Muscle of leg (tissue), 16 donors: ENCODE measurements at places on chromosomes 1 and 21.

- DNase-seq, result no peak
Observed at GRCh38 chr1:29473161-29473855, 237.0 kb downstream of the PTPRU start.

- peak; percentile 82 for DNase-seq
Observed at GRCh38 chr21:45542242-45542666, at the start of gene SLC19A1. SLC19A1 (minus strand) TSS chr21:45542440; CDS start chr21:45537959, 4,481 bp downstream.

- peak; percentile 35 for DNase-seq
Observed at GRCh38 chr1:165895451-165895871, 68.0 kb downstream of the UCK2 start.

DNA sequence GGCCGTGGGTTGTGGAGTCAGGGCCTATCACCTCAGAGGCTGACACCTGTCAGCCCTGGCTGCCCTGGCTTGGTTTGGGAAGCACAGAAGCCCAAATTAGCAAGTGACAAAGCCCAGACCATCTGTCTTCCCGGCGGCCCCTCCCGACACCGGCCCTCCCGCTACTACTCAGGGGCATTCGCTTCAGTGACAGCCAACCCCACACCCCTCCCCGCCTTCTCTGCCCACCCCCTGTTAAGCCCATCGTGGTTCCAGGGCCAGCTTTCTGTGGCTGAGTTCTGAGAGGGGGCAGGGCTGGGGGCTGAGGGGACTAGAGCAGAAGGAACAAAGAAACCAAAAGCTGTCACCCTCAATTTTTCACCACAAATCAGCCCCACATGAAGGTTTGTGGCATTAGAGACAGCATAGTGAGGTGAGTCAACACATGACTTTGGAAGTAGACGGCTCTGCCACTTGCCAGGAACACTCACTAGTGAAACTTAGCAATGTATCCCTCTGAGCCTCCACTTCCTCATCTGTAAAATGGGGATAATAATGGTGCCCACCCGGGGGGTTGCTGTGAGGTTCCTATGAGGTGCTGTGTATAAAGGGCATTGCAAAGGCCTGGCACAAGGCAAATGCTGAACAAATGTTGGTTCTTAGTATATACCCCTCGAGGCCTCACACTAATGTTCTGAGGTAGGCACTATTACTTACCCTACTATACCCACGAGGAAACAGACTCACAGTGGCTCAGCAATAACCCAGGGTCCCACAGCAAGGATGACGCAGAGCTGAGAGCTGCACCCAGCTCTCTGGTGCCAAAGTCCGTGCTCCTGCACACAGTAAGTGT lies 5.2 kb upstream of the TNNI1 start:
- DNase-seq, result peak; percentile 83

DNA sequence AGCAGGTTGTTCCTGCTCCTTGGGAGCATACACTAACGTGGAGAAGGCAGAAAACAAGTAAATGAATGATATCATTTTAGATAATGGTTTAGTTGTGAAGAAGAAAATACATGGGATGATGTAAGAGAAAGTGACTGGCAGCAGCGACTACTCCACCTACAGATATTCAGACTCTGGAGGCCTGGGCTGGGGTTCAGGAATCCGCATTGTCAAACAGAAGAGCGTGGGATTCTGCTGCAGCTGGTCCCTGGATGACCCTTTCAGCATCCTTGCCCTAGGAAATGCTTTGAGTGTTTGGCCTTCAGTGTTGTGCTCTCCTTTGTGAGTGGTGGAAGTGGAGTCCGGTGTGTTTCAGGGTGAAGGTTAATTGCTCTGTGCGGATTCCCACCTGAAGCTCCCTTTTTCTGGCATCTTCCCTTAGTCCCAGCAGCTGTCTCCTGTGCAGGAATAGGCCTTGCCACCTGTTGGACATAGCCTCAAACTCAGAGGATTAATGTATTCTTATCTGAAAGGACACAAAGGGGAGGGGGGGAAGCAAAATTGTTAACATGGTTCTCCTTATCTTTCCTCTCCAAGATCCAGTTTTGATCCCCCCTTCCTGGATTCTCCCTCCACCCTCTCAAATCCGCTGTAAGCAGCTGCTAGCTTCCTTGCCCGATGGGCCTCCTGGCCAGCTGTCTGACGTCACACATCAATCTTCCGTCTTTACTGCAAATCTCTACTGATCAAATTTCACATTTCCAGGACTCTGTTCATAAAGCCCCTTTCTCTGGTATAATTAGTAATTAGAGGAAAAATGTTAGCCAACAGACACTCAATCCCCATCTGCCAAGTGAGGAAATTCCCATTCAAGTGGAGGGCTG lies 68.3 kb upstream of the SPAG17 start:
- peak; percentile 55 for DNase-seq

- DNase-seq, result peak; percentile 49
Observed at GRCh38 chr1:183075861-183076260, 52.6 kb downstream of the LAMC1 start.

- DNase-seq, result peak; percentile 65
Observed at GRCh38 chr1:45304311-45305081, 22.2 kb upstream of the HPDL start.

DNA sequence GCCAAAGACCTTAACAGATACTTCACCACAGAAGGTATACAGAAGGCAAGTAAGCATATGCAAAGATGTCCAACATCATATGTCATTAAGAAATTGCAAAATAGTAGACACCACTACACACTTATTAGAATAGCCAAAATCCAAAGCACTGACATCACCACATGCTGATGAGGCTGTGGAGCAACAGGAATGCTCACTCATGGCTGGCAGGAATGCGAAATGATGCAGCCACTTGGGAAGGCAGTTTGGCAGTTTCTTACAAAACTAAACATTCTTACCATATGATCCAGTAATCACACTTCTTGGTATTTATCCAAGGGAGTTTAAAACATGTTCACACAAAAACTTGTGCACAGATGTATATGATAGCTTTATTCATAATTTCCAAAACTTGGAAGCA lies 261.2 kb upstream of the AJAP1 start:
- DNase-seq, result no peak

DNA sequence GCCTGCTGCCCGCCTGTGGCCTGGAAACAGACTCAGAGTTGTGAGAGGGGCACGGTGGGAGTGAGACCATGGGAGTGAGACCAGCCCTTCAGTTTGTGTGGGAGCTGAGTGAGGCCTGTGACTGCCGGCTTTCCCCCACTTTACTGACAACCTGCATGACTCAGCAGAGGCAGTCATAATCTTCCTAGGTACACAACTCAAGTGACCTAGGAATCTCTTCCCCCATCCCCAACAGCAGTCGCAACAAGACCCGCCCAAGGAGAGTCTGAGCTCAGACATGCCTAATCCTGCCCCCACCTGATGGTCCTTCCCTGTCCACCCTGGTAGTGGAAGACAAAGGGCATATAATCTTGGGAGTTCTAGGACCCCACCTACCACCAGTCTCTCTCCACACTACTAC lies 44.2 kb downstream of the KLHL20 start:
- no peak for DNase-seq

DNA sequence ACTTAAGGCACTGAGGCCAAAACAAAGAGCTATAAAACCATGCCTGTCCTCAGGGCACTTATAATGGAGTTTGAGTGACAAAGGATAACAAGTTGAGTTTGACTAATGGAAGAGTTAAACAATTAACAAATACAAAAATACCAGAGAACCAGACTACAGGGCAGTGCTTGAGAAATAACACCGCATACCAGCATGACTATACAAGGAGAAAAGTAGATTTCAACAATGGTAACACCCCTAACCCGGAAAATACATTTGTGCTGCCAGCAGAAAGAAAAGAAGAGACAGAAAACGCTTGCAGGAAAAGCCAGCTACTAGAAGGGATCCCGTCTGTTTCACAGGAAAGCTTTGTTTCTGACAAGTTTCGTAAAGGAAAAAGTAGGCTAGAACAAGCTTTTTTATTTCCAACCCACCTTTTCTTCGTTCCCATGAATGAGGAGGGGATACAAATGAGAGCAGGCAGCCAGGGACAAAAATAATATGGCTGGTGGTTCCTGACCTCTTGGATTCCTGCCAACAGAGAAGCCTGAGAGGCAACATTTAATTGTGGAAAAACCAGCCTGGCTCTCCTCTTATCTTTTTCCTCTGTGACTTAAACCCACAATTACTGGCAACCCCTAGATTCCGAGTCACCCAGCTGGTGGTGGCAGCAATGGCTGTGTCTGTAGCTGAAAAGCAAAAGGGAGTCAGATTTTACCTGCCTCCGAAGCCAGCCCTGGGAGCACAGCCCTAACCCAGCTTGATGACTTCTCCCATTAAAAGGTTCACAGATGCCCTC lies 56.5 kb downstream of the WLS start:
- DNase-seq, result peak; percentile 47

- peak; percentile 53 for DNase-seq
Observed at GRCh38 chr21:14918527-14918926, 146.3 kb downstream of the NRIP1 start.

DNA sequence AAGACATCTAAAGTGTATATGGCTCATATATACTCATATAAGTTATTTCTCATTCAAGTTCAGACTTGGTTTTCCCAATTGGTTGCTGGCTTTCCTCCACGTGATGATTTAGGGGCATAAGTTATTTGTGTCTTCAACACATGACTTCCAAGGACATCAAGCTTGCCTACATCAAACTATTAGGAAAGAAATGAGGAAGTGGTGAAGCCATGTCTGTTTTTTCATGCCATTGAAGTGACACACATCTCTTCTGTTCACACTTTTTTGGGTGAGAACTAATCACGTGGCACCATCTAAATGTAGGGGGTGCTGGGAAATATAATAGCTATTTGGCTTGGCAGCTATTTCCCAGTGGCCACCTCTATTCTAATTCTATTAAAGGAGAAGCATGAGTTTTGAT lies 282.1 kb downstream of the OMA1 start:
- DNase-seq, result no peak

GRCh38 chr1:180370188-180370587 lies 132.2 kb downstream of the ACBD6 start:
- DNase-seq, result no peak

DNA sequence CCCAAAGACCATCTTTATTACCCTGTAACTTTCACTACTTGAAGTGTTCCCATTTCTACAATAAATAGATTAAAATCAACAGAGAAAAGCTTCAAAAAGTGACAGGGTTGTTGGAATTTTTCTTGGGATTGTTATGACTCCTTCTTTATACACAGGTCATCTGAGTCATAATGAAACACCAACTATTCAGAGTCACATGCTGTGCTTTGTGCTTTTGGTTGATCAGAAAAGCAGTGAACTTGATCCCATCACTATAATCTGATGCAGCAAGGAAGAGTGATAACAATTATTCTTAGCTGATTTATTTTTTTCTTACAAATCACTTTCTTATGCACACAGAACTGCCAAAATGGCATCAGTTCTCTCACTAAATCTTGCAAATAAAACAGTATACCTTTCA lies 422.9 kb downstream of the PTBP2 start:
- no peak for DNase-seq

GRCh38 chr21:31283025-31283424 lies 61.0 kb downstream of the TIAM1 start:
- no peak for DNase-seq

GRCh38 chr1:54421101-54421504 lies 14.9 kb upstream of the SSBP3 start:
- DNase-seq, result no peak

- no peak for DNase-seq
Observed at GRCh38 chr1:7539769-7540175, 231.3 kb upstream of the VAMP3 start.

DNA sequence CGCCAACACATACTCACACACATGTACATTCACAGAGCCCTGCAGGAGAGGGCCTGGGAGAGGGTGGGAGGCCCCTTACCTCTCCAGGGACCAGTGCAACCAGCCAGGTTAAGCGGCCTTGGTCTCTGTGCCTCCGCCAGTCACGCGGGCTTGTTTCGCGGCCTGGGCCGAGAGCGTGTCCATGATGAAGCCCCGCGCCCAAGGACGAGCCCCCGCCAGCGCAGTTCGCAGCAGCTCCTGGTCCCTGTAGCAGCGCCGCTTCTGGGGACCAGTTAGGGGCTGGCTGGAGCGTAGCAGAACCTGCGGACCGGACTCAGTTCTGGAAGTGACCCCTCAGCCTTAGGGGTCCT lies 7.3 kb upstream of the FAM167B start:
- no peak for DNase-seq

DNA sequence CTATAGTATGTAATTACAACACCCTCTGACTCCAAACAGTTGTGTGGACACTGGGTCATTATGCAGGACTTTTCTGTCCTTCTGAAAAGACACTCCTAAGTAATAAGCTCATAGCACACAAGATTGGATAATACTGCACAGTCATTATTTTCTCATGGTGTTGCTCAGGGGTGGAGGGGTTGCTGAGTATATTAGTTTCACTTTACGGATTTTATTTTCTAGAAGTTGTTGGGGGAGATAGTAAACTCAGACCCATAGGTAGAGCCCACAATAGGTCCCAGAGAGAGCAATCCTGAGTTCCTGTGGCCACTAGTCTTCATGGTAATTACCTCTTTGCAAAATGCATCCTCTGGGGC lies 53.4 kb downstream of the DUSP10 start:
- DNase-seq, result no peak

DNA sequence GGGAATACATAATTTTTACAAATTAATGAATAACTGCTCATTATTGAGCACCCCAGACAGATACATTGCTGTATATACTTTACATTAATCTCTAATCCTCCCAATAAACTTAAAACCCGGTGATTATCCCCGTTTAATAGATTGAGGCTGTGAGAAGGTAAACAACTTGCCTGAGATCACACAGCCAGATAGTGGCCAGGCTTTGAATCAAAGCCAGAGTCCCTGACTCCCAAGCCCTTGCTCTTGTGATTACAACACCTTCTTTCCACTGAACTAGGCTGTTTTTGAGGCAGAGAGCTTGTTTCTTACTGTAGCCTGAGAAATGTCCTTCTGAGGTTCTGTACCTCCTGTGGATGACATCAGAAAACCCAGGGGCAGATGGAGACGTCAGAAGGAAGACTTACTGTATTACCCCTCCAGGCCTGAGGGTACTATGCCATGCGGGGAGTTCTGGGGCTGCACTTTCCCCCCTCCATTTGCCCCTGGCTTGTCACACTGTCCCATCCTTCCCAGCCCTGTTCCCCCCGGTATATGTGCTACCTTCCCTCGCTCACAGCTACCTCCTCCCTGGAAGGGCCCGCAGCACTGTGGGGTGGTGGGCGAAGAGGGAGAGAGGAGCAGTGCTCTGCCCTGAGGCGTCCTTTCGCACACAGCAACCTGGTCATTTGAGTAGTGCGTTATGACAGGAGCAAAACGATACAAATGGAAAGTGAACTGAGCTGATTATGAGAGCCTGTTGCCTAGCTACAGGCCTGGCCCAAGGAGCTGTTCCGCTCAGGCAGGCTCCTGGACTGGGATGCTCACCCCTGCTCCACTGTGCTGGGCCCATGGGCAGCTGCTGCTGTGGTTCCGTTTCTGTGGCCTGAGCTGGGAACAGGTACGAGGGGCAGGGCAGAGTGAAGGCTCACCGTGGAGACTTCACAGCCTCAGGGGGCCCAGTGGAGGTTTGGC lies 4.6 kb downstream of the KCNC4 start:
- DNase-seq, result no peak
